ENCODE measurements at places on chromosomes 7 and 10.

- no peak for DNase-seq
Measured at GRCh38 chr7:111268941-111269340, 178.0 kb downstream of the LRRN3 start.

DNA sequence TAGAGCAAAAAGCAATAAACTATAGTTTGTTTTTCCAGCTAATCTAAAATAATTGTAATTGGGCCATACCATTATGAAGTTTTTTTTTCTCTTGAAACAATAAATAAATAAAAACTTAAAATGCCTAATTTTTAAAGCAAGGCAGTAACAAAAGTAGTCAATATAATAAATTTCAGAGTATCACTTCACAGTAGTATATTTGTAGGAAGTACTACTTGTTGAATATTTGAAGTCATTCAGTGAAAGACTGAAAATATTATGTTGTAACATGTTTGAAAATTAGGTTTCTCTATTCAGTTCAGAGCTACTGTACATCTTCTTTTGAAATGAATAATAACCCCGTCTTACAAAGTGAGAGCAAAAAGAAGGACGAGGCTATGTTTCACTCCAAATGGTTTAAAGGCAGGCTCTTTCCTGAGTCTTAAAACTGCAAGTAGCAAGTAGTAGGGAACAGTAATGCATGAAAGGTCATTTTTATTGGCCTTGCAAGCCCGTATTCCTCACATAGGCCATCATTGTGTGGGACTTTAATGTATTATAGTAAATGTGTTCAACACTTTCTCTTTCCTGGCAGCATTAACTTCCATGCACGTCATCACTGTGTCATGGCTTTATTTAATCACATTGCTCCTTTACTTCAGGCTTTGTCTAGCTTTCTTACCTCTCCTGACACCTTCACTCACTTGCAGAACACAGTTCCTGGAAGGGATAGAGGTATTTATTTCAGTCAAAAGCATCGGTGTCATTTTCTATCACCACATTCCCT lies 141.4 kb downstream of the VTI1A start:
- DNase-seq: no peak

DNA sequence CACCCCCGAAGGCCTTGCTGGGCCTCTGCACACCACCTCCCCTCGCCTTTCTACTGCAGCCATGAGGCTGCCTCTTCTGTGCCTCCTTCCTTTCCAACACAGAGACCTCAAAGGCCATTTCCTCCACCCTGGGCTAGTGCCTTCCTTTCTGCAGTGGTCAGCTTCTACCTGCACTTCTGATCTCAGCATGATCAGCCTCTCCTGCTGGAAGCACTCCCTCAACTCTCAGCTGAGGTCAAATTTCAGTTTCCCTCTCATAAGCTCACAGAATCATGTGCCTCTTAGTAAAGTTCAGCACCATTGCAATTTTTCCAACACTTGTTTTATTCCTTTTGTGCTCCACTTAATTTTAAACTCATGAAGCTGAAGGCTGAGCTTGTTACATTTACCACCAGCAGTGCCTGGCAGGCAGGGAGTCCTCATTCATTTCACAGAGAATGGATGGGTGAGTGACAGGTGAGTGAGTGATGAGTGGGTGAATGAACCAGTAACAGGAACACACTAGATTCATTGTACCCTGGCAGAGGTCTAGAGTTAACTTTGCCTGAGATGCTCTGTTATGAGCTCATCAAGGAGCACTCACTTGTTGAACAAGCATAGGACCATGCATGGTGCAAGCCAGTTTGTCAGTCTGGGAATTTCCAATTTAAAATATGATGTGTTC lies 124.0 kb upstream of the PRSS58 start:
- DNase-seq: no peak

DNA sequence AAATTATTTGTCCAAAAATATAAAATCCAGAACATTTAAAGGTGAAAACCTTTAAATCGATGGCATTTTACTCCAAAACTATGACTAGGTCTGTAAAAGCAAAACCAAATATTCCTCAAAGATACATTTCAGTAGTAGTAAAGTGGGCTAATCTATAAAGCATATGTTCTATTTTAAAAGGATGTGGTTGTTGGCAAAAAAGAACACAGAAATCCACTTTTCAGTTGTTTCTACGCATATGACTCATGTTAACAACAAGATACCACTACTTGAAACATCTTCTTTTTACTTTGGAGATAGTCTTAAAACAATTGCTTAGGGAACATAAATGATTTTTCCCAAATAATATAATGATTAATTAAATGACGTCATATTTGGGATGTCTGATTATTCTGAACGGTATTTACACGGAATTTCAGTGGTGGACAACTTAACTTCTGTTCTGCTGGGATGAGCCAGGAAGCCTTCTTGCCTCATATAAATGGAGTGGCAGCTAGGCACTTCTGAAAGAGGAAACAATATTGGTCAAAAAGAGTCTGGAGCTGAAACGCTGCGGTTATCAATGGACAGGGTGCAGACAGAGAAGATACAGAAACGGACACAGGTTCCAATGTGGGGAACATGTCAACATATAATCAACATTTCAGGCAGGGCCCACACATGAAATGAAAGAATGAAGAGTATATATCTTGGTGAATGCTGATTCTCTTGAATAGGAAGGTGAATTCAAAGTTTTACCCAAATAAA lies 78.5 kb downstream of the ETV1 start:
- DNase-seq: no peak

DNA sequence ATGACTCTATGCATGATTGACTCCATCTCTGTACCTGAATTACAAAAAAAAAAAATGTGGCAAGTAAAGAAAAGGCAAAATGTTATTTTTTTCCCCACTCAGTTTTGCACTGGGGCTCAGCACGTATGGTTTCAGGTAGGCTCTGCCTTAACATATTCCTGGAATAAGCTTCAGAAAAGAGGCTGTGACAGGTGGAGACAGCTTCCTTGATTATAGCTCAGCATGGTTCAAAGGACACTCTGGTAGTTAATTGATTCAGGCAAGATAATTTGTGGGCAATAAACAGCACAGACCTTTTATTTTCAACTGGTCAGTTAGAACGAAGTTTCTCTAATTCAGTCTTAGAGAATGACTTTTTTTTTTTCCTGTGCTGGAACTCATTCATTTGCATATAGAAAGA lies 347.3 kb downstream of the GALNT17 start:
- DNase-seq: no peak

- peak; percentile 90 for DNase-seq
Measured at GRCh38 chr7:149126662-149127266, 640 bp upstream of the ZNF425 start.

- no peak for DNase-seq
Measured at GRCh38 chr10:122120008-122120744, 131.2 kb downstream of the TACC2 start.

- no peak for DNase-seq
Measured at GRCh38 chr7:88396948-88397322, 90.2 kb upstream of the STEAP4 start.

DNA sequence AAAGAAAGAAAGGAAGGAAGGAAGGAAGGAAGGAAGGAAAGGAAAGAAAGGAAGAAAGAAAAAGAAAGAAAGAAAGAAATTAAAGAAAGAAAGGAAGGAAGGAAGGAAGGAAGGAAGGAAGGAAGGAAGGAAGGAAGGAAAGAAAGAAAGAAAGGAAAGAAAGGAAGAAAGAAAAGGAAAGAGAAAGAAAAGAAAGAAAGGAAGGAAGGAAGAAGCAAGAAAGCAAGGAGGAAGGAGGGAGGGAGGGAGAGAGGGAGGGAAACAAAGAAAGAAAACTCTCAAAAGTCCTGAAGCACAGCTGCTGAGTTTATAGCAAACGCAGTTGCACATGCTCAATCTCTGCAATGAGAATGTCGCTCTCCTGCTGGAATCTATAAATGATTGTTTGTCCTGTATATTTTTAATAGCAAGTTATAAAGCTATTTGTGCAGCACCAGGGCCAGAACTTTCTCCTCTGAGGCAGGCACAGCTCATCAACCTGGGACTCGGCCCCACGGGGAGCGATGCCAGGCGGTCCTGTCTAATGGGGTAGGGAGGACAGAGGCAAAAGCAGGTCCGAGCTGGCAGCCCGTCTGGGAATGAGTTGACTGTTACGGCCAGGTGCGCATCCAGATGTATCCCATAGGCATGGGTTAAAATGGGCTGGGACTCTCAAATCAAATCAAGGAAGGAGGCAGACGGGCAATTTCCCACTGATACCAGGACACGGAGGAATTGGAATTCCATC lies 118.0 kb upstream of the PFKP start:
- DNase-seq: no peak

GRCh38 chr10:26367771-26368170 lies 70.4 kb upstream of the APBB1IP start:
- peak; percentile 61 for DNase-seq

DNA sequence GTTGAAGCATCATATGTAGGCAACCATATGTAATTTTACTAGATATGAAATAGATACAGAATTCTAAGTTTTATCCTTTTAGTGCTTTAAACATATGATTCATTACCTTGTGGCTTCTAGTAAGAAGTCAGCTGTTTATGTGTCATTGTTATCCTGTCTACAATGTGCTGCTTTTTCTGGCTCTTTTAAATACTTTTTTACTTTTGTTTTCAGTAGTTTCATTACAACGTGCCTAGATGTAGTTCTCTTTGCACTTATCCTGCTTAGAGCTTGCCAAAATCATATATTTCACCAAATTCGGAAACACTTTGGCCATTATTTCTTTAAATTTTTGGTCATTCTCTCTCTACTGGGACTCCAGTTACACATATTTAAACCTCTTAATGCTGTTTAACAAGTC lies 26.4 kb downstream of the YAE1 start:
- DNase-seq: no peak

DNA sequence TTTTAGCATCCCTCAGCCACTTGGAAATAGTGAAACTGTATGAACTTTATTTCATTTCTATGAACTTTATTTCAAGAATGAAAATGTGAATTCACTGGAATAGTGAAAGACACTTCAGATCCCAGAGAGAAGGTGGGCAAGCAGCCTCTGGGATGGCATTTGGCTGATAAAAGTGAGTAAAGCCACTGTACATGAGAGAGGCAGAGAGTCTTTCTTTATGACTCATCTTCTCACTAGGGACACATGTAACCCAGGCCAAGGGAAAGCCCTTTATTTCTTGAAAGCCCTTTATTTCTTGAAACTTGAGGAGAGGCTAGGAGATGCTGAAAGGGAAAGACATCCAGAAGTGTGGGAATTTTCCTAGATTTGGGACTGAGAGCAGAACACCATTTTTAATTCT lies 148.9 kb upstream of the SMIM30 start:
- DNase-seq: no peak

DNA sequence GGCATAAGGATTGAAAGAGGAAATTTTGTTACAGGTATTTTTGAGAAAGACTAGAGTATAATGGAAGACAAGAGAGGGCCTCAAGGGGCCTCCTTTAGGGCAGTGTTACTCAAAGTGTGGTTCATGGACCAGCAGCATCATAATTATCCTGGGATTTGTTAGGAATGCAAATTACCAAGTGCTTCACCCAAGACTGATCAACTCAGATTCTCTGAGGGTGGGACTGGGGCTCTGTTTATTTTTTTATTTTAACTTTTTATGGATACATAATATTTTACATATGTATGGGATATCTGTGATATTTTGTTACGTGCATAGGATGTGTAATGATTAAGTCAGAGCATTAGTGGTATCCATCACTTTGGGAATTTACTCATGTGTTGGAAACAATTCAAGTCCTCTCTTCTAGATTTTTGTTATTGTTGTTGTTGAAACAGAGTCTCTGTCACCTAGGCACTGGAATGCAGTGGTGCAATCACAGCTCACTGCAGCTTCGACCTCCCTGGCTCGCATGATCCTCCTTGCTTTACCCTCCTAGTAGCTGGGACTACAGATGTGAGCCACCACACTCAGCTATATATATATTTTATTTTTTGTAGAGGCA lies 2.2 kb upstream of the KCTD7 start:
- no peak for DNase-seq

GRCh38 chr7:31602041-31602625 lies 84.9 kb upstream of the PPP1R17 start:
- no peak for DNase-seq

- DNase-seq: no peak
Measured at GRCh38 chr10:6607182-6607581, 27.1 kb upstream of the PRKCQ start.

- DNase-seq: no peak
Measured at GRCh38 chr10:74929197-74929596, 102.8 kb downstream of the KAT6B start.

- no peak for DNase-seq
Measured at GRCh38 chr10:21315645-21316220, 209.7 kb downstream of the SKIDA1 start.

GRCh38 chr7:131454498-131454897 lies 101.9 kb downstream of the PODXL start:
- DNase-seq: no peak

- no peak for DNase-seq
Measured at GRCh38 chr7:76332078-76332477, 26.7 kb downstream of the YWHAG start.

GRCh38 chr7:109235316-109235715 lies 665.6 kb downstream of the DNAJB9 start:
- DNase-seq: no peak

GRCh38 chr10:73773152-73773879 lies 8.5 kb upstream of the CHCHD1 start:
- peak; percentile 64 for DNase-seq

GRCh38 chr7:79452495-79453265 lies 787 bp downstream of the MAGI2 start:
- DNase-seq: no peak

DNA sequence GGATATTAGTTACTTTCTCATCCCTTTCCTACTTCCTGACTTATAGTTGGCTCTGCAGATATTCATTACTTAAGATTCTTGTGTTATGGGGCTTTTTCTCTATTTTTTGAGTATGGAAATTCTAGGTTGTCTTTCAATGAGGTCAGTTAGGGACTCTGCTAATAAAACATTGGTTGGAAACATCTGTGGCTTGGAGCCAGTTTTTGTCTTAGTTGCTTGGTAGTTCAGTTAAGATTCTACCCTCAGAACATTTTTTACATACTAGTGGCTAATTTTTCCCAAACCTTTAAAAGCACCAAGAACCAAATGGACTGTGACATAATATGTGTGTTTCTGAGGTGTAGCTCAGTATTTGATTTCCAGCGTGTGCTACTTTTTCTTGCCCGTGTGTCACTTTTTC lies 305.6 kb upstream of the FZD1 start:
- no peak for DNase-seq

- DNase-seq: no peak
Measured at GRCh38 chr7:31044529-31044928, 7.6 kb upstream of the ADCYAP1R1 start.

- DNase-seq: no peak
Measured at GRCh38 chr7:28533267-28533666, 120.9 kb downstream of the CREB5 start.

DNA sequence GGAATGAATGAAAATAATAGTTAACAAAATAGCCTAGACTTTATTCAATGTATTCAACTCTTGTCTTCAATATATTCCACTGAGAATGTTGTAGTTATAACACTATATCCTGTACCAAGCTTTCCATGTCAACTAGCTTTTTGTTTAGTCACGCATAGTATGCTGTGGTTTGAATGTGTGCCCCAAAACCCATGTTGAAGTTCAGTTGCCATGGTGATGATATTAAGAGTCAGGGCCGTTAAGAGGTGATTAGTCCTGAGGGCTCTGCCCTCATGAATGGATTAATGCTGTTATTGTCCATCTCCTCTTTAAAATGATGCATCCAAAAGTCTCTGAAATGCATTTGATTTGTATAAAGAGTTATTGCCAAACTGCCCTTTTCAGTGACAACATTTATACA lies 887.6 kb downstream of the NRG3 start:
- DNase-seq: no peak
